ENCODE measurements at places on chromosomes 7 and 10. TPM values are rescaled to one million over a fixed set of nuclear protein-coding genes. Genes with fewer than 3 reads are reported as not detected.

PDE6C gene
- total RNA-seq: not detected

DNA sequence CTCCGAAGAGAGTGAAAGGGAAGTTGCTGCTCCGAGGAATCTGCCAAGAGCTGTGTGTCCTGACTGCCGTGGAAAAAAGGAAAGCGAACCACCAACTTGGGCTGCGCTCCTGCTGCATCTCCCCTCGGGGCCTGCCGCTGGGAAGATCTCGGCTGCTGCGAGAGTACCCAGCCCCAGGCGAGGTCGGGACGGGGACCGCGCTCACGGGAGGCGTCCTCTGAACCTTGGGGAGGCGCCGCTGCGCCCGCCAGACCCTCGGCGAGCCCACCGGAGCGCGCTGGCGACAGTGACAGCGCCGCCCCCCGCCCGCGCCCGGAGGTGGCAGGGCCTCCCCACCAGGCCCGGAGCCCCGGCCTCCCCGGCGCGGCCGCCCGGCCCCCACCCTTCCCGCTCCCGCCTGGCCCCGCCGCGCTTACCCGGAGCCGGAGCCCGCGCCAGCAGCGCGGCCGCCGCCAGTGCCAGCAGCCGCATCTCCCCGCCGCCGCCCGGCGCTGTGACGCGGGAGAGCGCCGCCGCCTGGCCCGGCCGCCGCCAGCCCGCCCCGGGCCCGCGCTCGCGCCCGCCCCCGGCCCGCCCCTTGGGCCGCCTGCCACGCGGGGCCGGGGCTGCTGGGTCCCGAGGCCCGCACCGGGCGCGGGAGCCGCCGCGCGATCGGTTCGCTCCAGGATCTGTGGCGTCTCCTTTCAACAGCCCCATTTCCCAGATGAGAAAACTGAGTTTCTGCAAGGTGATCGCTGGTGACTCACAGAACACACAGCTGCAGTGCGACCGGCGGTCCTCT is at the start of gene VSTM4:
TSS of gene VSTM4 (minus strand) at position 508 of the 781 bp plus-strand sequence. CDS start at position 471, 37 bp downstream.
- no peak for DNase-seq

DNA sequence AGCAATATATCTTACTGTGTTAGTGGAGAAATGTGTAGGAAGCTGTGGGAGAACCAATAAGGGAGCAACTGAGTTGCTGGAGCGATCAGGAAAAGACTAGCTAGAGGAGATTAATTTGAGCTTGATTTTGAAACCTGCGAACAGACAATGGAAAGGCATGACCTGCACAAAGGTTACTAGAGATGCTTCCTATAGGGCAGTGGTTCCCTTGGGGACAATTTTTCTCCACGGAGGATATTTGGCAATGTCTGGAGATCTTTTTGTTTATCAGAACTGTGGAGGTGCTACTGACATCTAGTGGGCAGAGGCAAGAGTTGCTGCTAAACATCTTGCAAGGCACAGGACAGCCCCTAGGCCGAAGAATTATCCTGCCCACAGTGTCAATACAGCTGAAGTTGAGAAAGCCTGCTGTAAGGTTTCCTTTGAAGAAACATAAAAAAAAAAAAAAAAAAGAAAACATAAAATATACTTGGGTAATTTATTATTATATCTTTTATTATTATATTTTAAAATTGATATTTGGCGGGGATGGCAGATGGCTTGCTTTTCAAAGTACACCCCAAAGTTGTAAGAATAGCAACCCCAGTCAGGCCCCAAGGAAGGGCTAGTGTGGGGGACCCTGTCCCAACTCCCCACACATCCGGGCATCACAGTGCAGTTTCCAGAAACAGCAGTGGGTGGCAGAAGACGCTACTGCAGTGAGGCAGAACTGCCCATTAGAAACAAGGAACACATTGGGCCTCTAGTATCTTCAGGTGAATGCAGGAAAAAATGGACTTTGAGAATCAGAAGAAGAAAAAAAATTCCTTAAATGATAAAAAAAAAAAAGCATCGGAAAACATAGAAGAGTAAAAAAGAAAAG is 481.6 kb downstream of the SH2D4B start:
- no peak for DNase-seq

GRCh38 chr7:128203047-128203491 is 38.0 kb upstream of the LEP start:
- DNase-seq: no peak

TMEM213 gene
- total RNA-seq: 0.73 TPM

GRID2IP gene
- total RNA-seq: 0.28 TPM

DNA sequence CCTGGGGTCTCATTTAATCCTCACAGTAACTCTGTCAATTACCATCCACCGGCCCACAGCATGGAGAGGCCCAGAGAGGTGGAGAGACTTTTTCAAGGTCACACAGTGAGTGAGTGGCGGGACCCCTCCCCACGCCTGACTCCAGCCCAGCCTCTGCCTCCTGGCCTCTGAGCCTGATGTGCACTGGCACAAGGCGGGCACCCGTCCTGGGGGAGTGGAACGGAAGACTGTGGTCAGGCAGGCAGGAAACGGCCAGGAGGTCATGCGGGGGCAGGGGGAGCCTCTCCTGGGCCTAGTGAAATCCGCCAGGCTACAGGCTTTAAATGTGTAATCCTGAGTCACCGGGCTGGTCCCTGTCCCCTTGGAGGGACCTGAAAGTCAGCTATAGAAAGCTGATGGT is 32.2 kb downstream of the ZCCHC24 start:
- DNase-seq: peak; percentile 28

- no peak for DNase-seq
Measured at GRCh38 chr7:124183649-124184048, 150.8 kb upstream of the TMEM229A start.

DNA sequence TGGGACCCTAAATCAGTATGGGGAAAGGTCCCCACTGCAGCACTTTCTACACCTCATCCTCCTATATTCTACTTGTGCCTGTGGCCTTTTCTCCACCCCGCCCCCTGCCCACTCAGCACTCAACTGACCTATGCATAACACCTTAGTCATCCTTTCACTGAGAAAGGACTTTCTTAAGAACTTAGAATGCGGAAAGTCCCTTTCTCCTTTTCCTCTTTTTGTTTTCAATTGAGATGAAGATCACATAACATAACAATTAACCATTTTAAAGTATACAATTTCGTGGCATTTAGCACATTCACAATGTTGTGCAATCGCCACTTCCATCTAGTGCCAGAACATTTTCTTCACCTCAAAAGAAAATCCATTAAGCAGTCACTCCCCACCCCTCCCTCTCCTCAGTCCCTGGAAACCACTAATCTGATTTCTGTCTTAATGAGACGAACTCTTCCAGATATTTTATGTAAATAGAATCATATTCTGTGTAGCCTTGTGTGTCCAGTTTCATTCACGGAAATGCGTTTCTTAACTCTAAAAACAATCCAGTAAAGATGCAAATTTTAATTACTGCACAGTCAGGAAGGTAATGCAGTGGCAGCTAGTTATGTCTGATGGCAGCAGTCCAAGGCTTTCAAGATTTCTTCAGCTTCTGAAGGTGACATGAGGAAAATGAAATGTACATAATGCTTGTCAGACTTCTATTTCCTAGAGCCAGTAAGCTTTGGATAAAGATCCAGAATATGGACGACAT is 41.7 kb downstream of the FAS start:
- DNase-seq: peak; percentile 36

ZNF727 gene
- not detected for total RNA-seq

LRIT1 gene
- not detected for total RNA-seq

IQCE gene
- total RNA-seq: 14.0 TPM

TMEM26 gene
- not detected for total RNA-seq

GRCh38 chr10:102485093-102485784 is 17.3 kb downstream of the ACTR1A start:
- no peak for DNase-seq

RBP3 gene
- total RNA-seq: not detected

DNA sequence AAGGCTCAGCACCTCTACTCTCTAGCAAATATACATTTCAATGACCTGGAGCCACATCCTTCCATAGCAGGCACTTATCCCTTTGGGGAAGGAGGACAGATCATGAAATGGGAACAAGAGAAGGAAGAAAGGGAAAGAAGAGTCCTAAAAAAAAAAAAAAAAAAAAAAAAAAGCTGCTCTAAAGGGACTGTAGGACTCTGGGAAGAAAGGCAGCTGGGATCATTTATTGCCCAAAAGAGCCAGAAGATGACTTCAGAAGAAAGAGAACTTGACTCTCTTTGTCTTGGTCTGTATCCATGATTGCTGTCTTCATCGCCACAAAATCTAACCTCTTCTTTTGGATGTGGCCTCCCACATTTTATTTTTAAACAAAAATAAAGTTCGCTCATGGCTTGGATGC is 203.6 kb upstream of the CELF2 start:
- no peak for DNase-seq

- no peak for DNase-seq
Measured at GRCh38 chr10:96176985-96177384, 46.9 kb downstream of the ZNF518A start.

GRCh38 chr7:30898411-30898810 is 13.2 kb upstream of the AQP1 start:
- no peak for DNase-seq

HTR7 gene
- not detected for total RNA-seq

DNA sequence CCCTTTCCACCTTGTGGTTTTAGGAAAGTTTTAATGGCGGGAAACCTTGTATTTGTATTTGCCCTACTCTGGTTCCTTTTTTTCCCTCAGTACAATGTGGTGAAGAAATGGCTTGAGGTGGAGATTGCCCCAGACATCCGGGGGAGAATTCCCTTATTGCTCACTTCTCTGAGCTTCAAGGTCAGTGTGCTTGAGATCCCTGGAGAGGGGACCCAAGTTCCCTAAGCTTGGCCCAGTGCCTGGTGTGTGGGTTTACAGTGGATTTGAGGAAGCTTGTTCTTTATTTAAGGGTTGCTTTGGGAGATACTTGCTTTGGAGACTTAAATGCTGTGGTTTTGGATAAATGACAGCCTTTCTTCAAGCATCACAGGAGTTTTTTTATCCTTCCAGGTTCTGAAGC is 18.3 kb downstream of the CALHM2 start:
- DNase-seq: no peak

IDI2 gene
- total RNA-seq: not detected

CRHR2 gene
- total RNA-seq: not detected

DNA sequence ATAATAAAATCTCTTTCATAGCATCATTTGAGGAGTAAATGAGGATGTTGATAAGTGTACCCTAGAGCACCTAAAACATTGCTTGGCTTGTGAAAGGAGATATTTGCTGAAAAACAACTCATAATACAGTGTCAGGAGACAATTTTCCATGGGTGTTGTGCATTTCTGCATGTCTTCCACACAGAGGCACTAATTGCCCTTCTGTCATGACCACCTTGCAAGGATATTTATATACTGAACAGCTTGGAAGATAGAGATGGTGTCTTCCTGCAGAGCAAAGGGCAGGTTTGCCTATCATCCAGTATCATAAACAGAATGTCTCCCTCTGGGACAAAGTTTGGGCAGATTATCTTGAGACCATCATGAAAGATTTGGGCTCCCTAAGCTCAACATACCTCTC is 495.2 kb upstream of the LRRN3 start:
- DNase-seq: no peak

- no peak for DNase-seq
Measured at GRCh38 chr10:122419876-122420623, 34.4 kb upstream of the ARMS2 start.

DNA sequence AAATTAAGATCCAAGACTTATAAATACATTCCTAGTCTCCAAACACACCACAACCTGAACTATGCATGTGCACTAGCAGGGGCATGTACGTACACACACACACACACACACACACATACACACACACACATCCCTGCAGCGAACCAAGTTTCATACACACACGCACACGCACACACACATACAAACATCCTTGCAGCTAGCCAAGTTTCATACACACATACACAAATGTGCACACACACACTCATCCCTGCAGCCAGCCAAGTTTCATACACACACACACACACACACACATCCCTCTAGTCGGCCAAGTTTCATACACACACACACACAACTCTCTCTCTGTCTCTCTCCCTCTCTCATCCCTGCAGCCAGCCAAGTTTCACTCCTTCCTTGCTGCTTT is 82.7 kb upstream of the WIPF3 start:
- DNase-seq: no peak

- DNase-seq: no peak
Measured at GRCh38 chr7:20458521-20458920, 127.8 kb downstream of the ITGB8 start.

PUS7 gene
- total RNA-seq: 5.9 TPM

GRCh38 chr10:70607936-70608335 is 5.4 kb upstream of the PRF1 start:
- DNase-seq: no peak

Measured in activated CD4-positive, alpha-beta memory T cell treated with anti-CD3 and anti-CD28 coated beads, Interleukin-2, amount 10 ng/mL, durations not matched to agents 7 days and 5 days (primary cell).